ENCODE measurements at places on chromosomes 13 and 19.

GRCh38 chr19:17409990-17410389 is 4.6 kb upstream of the BST2 start:
- H3K36me3 ChIP-seq, result no peaks in the 10 kb centered on the region
- DNase-seq, result no peak
- H3K4me1 ChIP-seq, result peaks cover 9% of the 10 kb centered on the region
- H3K27ac ChIP-seq, result no peak overlapping the region
- no peaks in the 10 kb centered on the region for H3K27me3 ChIP-seq

DNA sequence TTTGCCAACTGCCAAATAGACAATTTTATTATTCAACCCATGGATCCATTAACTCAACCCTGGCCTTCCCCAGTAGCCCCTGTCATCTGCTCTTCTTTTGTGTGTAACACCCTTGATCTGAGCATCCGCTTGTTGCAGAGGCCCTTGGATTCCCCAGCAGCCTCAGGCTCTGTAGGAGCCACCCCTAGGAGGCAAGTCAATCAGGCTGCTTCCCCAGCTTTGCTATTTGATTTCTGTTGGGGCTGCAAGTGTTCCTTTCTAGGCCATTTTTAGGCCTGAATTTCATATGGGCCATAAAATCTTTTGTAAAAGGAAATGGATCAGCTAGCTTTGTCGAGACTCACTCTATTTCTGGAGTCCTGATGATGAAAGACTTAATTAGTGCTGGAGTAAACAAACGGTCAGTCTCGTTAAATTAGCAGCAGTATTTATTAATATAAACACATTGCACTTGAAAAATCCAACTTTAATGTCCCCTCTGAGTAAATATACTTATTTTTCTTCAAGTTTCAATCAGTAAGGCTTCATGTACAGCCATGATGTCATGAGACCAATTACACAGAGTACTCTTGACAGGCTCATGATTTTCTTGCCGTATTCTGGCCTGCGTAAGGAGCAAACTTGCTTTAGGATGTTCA is 105.3 kb downstream of the RGCC start:
- no peak overlapping the region for H3K4me3 ChIP-seq
- H3K4me1 ChIP-seq, result peaks cover 4% of the 10 kb centered on the region
- H3K36me3 ChIP-seq, result peaks cover under 1% of the 10 kb centered on the region
- H3K27me3 ChIP-seq, result no peaks in the 10 kb centered on the region
- DNase-seq, result no peak

DNA sequence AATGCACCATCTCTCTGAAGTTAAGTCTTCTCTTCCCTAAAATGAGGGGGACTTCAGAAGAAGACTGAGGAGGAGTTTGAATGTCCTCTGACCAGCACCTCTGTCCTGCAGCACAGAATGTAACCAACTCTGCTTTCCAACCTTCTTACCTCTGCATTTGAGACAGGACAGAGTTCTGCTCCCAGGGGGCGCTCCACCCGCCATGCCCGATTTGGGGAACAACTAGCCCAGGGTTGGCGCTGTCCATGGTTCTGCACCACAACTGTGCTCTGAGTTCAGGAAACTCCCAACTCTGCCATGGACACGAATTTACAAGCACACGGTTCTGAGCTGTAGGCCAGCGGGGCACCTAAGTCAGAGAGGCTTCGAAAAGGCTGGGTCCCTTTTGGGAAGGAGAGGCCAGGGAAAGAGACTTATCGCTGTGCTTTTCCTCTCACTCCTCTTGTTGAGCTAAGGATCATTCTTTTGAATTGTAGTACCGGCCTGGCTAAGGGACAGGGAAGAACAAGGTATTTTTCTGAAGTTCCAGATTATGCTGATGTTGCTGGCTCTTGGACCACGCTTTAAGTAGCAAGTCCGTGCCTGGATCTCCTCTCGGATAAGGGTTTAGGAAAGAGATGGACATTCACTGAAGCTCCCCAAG is 22.2 kb downstream of the SIGLEC5 start:
- H3K36me3 ChIP-seq, result no peaks in the 10 kb centered on the region
- peak; percentile 46 for DNase-seq
- no peaks in the 10 kb centered on the region for H3K4me1 ChIP-seq
- H3K27me3 ChIP-seq, result peaks cover 11% of the 10 kb centered on the region

DNA sequence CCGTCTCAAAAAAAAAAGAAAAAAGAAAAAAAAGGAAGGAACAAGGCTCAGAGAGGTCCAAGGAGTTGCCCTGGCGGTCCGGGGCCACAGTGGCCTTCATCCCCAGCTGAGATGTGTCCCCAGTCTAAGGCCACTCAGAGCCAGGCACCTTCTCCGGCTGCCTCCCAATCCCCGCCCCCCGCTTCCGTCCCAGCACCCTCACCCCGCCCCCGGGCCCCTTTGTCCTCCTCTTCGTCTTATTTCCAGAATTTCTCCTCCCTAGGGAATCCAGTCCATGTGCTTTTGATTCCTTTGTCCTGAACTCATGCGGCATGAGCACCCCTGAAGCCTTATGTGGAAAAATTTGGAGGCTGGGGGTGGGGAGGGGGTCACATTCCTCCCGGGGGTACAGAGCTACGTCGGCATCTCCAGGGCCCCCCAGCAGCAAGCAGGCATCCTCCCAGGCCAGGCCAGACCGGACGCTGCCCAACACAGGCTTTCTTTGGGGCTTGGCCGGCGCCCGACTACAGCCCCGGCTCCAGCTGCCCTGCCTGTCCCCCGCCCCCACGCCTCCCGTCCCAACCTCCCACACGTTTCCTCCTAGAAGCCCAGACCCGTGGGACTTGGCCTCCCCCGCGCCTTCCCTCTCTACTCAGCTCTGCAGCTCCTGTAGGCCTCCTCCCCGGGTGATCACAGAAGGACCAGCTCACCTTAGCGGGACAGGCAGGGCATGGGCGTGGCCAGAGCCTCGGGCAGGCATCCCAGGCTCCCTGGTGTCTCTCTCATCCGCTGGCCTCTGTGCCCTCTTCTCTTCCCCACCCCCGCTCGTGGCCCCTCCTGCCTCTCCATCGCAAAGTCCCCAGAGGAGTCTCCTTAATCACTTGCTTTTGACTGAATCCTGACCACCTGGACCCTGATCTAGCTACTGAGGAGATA is 17.8 kb upstream of the ADGRE5 start:
- peak overlapping the region; percentile 65 for H3K4me3 ChIP-seq
- no peaks in the 10 kb centered on the region for H3K27me3 ChIP-seq
- peak; percentile 52 for DNase-seq
- H3K27ac ChIP-seq, result peak overlapping the region; percentile 86
- no peaks in the 10 kb centered on the region for H3K36me3 ChIP-seq

- peaks cover 8% of the 10 kb centered on the region for H3K27me3 ChIP-seq
- peak overlapping the region; percentile 48 for H3K4me3 ChIP-seq
- no peak for DNase-seq
- H3K27ac ChIP-seq, result no peak overlapping the region
- no peaks in the 10 kb centered on the region for H3K36me3 ChIP-seq
Measured at GRCh38 chr19:16897856-16898161, 9.0 kb downstream of the F2RL3 start.

DNA sequence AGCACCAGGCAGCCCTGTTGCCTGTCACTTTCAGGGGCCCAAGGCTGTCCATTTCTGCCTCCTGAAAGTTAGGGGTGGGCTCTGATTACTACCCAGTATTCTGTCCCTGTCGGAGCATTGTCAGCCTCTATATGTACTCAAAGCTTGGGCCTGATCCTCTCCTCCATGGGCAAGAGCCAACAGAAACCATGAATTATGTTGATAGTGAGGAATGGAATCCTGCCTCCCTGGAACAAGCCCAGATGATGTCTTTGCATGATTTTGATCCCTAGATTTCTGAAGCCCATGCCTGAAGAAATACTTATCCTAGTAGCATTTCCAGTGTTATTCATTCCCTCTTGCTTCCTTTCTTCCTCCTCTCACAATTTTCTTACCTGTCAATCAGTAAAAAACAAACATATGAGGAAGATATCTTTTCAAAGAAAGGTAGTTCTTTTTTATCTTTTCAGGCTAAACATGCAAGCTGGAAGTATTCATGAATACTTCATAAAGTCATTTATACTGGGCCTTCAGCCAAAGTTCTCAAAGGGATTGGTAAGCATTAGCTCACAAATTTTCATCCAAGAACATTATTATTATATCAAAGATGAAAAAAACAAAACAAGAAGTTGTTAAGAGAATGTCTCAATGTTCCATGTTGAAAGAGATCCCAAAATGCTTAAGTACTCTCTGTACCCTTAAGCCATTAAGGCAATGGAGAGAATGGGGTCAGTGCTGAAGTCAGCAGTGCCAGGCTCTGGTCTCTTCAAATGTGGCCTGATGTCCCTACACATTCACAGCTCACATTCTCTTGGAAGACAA is 171.7 kb downstream of the NHLRC3 start:
- no peaks in the 10 kb centered on the region for H3K4me1 ChIP-seq
- DNase-seq, result no peak
- no peak overlapping the region for H3K27ac ChIP-seq
- no peaks in the 10 kb centered on the region for H3K36me3 ChIP-seq

DNA sequence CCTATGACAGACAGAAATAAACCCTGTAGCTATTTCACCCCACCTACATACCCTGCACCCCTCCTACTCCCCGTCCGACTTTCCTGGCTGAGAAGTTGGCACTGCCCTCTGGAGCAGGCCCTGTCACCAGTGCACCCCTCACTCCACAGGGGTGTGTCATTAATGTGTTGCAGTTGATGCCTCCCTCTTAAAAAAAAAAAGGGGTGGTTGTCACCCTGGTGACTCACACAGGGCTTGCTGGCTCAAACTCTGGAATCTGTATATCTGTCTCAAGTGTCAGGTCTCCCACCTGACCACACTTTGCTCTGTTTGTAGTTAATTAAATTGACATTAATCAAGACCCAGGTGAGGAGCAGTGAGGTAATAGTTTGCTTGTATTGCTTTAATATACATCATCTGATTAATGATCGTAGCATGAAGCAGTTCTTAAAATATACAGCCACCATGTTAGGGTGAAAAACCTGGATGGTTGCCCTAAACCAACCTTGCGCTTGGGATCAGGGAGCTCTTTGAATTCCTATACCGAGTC is 2.0 kb upstream of the GATAD2A start:
- H3K27ac ChIP-seq, result peak overlapping the region; percentile 11
- no peak overlapping the region for H3K4me3 ChIP-seq
- H3K27me3 ChIP-seq, result no peaks in the 10 kb centered on the region
- no peak for DNase-seq

GRCh38 chr13:102863590-102863989 is 17.8 kb downstream of the ERCC5 start:
- no peaks in the 10 kb centered on the region for H3K4me1 ChIP-seq
- no peak overlapping the region for H3K27ac ChIP-seq
- H3K4me3 ChIP-seq, result no peak overlapping the region
- H3K36me3 ChIP-seq, result peaks cover 4% of the 10 kb centered on the region
- no peaks in the 10 kb centered on the region for H3K27me3 ChIP-seq

- no peak overlapping the region for H3K27ac ChIP-seq
- H3K4me3 ChIP-seq, result no peak overlapping the region
- no peaks in the 10 kb centered on the region for H3K4me1 ChIP-seq
- no peaks in the 10 kb centered on the region for H3K27me3 ChIP-seq
Measured at GRCh38 chr13:65653613-65654012, 1576.5 kb downstream of the PCDH9 start.

GRCh38 chr13:102693250-102693649 is 1.6 kb downstream of the METTL21C start:
- H3K4me1 ChIP-seq, result no peaks in the 10 kb centered on the region
- H3K27ac ChIP-seq, result no peak overlapping the region
- H3K4me3 ChIP-seq, result no peak overlapping the region
- no peak for DNase-seq

GRCh38 chr13:51999510-51999911 is 11.7 kb downstream of the ATP7B start:
- DNase-seq, result no peak
- H3K4me1 ChIP-seq, result no peaks in the 10 kb centered on the region
- H3K4me3 ChIP-seq, result no peak overlapping the region
- peaks cover 17% of the 10 kb centered on the region for H3K27me3 ChIP-seq
- no peak overlapping the region for H3K27ac ChIP-seq

DNA sequence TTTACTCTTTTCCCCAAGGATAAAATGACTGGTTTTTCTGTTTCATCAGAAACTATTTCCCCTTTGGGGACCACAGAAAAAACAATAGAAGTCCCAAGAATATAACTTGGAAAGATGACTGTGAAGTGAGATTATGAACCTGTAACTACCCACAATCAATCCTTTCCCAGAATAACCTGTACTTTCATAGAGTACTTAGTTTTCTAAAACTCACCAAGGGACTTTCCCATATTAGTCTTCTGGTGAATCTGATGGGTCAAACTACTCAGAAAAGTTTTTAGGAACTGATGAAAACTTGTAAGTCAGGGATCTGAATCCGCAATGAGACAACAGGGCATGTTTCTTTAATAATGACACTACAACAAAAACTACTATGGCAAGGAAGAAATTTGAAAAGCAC is 62.6 kb downstream of the STK24 start:
- H3K4me3 ChIP-seq, result no peak overlapping the region
- H3K27me3 ChIP-seq, result no peaks in the 10 kb centered on the region
- DNase-seq, result no peak
- peaks cover 3% of the 10 kb centered on the region for H3K36me3 ChIP-seq
- H3K27ac ChIP-seq, result no peak overlapping the region

DNA sequence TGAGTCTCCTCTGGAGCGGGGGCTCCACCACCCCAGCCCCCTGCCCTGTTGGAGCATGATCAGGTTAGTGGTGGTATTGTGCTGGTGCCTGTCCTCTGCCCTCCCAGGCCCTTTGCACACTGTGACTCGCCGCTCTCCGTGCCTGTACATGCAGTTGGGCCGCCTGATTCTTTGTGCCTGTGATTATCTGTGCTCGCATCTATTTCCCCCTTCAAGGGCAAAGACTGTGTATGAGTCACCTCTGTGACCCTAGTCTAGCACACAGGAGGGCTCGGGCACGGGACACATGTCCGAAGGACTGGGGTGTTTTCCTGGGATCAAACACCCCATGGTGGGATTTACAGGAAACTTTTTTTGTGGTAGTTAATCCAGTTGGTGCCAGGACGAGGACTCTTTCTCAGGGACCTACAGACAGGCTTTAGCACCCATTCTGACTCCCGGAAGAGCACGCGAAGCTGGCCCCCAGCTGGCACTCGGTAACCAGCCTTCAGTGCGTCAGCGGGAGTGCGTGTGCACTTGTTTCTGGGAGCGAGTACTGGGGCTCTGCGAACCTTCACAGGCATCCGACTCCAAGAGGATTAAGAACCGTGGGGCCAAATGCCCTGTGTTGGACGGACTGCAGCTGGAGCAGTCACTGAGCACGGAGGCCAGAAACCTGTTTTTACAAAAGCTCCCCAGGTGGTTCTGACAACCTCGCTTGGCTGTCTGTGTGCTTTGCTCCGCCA is 6.7 kb downstream of the PPP1R37 start:
- peaks cover 5% of the 10 kb centered on the region for H3K36me3 ChIP-seq
- H3K4me1 ChIP-seq, result peaks cover 34% of the 10 kb centered on the region
- no peak overlapping the region for H3K4me3 ChIP-seq
- H3K27ac ChIP-seq, result no peak overlapping the region
- no peak for DNase-seq
- peaks cover 2% of the 10 kb centered on the region for H3K27me3 ChIP-seq

All from T-cell (primary cell).